Activated naive CD8-positive, alpha-beta T cell treated with anti-CD3 and anti-CD28 coated beads, Interleukin-2, amount 50 U/mL, for 24 hours (primary cell): ENCODE measurements at places on chromosomes 13 and 19.

- H3K4me3 ChIP-seq, result no peak overlapping the region
- H3K36me3 ChIP-seq, result no peaks in the 10 kb centered on the region
- DNase-seq, result no peak
- H3K27ac ChIP-seq, result no peak overlapping the region
- H3K27me3 ChIP-seq, result peaks cover 3% of the 10 kb centered on the region
Measured at GRCh38 chr19:47805313-47805712, 962 bp upstream of the TPRX1 start.

GRCh38 chr19:21848706-21849105 lies 12.7 kb upstream of the ZNF43 start:
- no peaks in the 10 kb centered on the region for H3K27me3 ChIP-seq
- no peak overlapping the region for H3K4me3 ChIP-seq
- H3K4me1 ChIP-seq, result peaks cover 25% of the 10 kb centered on the region
- H3K36me3 ChIP-seq, result peaks cover 59% of the 10 kb centered on the region

GRCh38 chr13:34816908-34817665 lies 125.0 kb upstream of the NBEA start:
- H3K4me1 ChIP-seq, result no peaks in the 10 kb centered on the region
- no peaks in the 10 kb centered on the region for H3K27me3 ChIP-seq
- no peak overlapping the region for H3K4me3 ChIP-seq
- DNase-seq, result no peak
- H3K36me3 ChIP-seq, result no peaks in the 10 kb centered on the region

- peaks cover 30% of the 10 kb centered on the region for H3K4me1 ChIP-seq
- H3K4me3 ChIP-seq, result no peak overlapping the region
- no peak for DNase-seq
Measured at GRCh38 chr13:33677215-33677614, 140.7 kb upstream of the RFC3 start.

DNA sequence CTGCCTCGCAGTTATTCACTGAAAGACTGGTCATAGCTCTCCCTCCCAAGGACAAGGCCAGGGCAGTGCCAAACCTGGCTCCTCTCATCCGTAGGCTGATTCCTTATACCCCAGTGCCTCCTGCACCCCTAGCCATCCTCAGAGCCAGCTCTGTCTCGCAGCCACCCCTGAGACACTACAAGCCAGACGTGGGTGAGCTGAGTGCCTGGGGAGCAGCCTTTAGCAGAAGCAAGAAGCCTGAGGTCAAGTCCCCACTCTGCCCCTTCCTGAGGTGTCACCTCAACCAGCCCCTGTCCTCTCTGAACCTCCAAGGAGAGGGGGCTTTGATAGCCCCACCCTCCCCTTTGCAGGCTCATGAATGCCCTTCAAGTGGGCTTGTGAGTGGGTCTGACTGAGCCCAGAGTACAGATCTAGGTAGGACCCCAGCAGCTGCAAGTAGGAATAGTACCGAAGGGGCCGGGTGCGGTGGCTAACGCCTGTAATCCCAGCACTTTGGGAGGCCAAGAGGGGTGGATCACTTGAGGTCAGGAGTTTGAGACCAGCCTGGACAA lies 14.8 kb upstream of the AKAP8L start:
- peak overlapping the region; percentile 90 for H3K4me3 ChIP-seq
- peaks cover 28% of the 10 kb centered on the region for H3K4me1 ChIP-seq
- no peak for DNase-seq
- no peaks in the 10 kb centered on the region for H3K27me3 ChIP-seq

DNA sequence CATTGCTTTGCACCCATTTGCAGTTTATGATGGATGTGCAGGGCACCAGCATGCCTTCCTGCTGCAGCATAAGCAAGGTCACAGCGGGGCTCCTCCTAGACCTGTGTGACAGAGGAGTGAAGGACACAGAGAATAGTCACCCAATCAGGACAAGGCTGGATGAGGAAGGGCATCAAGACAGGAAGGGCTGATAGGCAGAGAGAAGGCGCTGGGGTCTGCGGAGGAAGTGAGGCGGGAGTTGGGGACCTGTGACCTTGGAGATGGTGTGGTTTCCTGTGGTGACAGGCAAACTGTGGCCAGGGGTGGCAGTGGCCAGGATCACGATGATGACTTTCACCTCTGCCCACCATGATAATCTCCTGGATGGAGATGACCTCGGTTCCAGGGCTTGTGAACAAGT lies 16.4 kb upstream of the KCTD15 start:
- H3K36me3 ChIP-seq, result no peaks in the 10 kb centered on the region
- peaks cover 29% of the 10 kb centered on the region for H3K27me3 ChIP-seq
- no peak overlapping the region for H3K4me3 ChIP-seq
- H3K27ac ChIP-seq, result no peak overlapping the region

GRCh38 chr19:46990991-46991676 lies 28.5 kb upstream of the NPAS1 start:
- H3K36me3 ChIP-seq, result no peaks in the 10 kb centered on the region
- H3K27ac ChIP-seq, result peak overlapping the region; percentile 5
- peaks cover 10% of the 10 kb centered on the region for H3K4me1 ChIP-seq
- no peaks in the 10 kb centered on the region for H3K27me3 ChIP-seq

DNA sequence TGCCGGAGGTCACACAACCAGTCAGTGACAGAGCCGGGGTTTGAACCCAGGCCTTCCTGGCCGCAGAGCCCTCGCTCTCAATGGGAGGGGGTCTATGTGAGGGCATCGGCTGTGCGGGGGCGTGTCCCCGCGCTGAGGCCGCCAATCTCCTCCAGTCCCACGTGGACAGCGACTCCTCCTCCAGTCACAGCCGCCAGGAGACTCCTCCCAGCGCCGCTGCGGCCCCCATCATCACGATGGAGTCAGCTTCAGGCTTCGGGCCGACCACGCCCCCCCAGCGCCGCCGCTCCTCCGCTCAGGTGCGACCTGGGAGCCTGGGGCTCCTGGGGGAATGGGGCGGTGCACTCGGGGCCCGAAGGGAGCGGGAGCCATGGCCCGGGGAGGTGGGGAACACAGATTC lies 6.0 kb downstream of the SPRED3 start:
- peak overlapping the region; percentile 10 for H3K27ac ChIP-seq
- peak; percentile 82 for DNase-seq
- H3K36me3 ChIP-seq, result peaks cover 1% of the 10 kb centered on the region
- peaks cover 21% of the 10 kb centered on the region for H3K4me1 ChIP-seq
- H3K4me3 ChIP-seq, result peak overlapping the region; percentile 71

- H3K36me3 ChIP-seq, result peaks cover 49% of the 10 kb centered on the region
- no peak overlapping the region for H3K27ac ChIP-seq
- no peaks in the 10 kb centered on the region for H3K27me3 ChIP-seq
- no peak for DNase-seq
- peaks cover 49% of the 10 kb centered on the region for H3K4me1 ChIP-seq
Measured at GRCh38 chr13:29539856-29540255, 55.6 kb downstream of the SLC7A1 start.

- H3K4me3 ChIP-seq, result no peak overlapping the region
- H3K4me1 ChIP-seq, result peaks cover 15% of the 10 kb centered on the region
- H3K27me3 ChIP-seq, result peaks cover 5% of the 10 kb centered on the region
- peak; percentile 65 for DNase-seq
- H3K27ac ChIP-seq, result no peak overlapping the region
- H3K36me3 ChIP-seq, result no peaks in the 10 kb centered on the region
Measured at GRCh38 chr19:40398417-40399131, 8.6 kb upstream of the HIPK4 start.

- no peak overlapping the region for H3K27ac ChIP-seq
- no peak for DNase-seq
- H3K4me3 ChIP-seq, result no peak overlapping the region
- H3K4me1 ChIP-seq, result peaks cover 68% of the 10 kb centered on the region
Measured at GRCh38 chr13:95679722-95680121, 2.8 kb downstream of the DNAJC3 start.

- no peak overlapping the region for H3K27ac ChIP-seq
- no peaks in the 10 kb centered on the region for H3K4me1 ChIP-seq
- DNase-seq, result no peak
- H3K36me3 ChIP-seq, result no peaks in the 10 kb centered on the region
Measured at GRCh38 chr13:105957769-105958438, 577.6 kb downstream of the EFNB2 start.

DNA sequence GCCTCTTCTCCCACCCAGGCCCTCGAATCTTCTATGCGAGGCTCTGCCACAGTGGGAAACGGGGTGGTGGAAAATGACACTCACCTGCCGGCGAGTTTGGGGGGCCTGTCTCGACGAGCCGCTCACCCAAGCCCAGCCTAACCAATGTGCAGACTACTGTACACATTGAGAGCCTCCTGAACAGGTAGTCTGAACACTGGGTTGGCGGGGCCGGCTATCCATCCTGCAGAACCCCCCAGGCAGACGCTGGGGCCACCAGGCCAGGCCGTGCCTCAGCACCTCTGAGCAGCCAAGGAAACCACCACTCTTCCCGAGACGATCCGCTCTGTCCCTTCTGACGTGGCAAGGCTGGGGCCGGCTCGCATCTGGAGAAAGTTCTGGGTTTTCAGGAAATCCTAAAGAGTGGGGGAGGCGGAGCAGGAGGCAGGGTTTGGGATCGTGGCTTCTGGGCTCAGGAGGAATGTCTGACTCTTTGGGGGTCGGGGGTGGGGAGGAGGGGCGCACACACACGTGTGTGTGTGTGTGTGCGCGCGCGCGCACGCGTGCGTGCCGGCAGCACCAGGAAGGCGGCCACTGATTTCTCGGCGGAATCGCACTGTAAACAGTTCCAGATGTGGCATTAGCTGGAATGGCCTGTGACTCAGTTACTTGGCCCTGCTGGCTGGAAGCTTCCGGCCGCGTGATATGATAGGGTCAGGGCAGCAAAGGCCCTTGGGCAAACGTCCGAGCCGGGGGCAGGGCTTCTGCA lies 18.5 kb downstream of the TMED1 start:
- no peaks in the 10 kb centered on the region for H3K27me3 ChIP-seq
- peak overlapping the region; percentile 39 for H3K27ac ChIP-seq
- peaks cover 29% of the 10 kb centered on the region for H3K36me3 ChIP-seq
- H3K4me3 ChIP-seq, result no peak overlapping the region

DNA sequence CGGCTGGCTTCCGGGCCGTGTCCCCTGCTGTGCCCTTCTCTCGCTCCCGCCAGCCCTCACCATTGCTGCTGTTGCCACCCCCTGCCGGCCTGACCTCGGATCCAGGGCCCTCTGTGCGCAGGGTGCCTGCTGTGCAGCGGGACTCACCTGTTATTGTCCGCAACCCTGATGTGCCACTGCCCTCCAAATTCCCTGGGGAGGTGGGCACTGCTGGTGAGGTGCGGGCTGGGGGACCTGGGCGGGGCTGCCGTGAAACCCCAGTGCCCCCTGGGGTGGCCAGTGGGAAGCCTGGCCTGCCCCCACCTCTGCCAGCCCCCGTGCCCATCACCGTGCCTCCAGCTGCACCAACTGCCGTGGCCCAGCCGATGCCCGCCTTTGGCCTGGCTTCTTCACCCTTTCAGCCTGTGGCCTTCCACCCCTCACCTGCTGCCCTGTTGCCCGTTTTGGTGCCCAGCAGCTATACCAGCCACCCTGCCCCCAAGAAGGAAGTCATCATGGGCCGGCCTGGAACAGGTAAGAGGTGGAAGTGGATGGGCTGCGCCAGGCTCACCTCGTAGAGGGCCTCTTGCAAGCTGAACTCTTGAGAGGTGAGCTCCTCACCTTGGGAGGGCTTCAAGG lies 5.1 kb downstream of the CIC start:
- H3K27me3 ChIP-seq, result no peaks in the 10 kb centered on the region
- H3K36me3 ChIP-seq, result peaks cover 7% of the 10 kb centered on the region
- H3K4me3 ChIP-seq, result no peak overlapping the region
- no peak overlapping the region for H3K27ac ChIP-seq
- H3K4me1 ChIP-seq, result peaks cover 61% of the 10 kb centered on the region
- no peak for DNase-seq

DNA sequence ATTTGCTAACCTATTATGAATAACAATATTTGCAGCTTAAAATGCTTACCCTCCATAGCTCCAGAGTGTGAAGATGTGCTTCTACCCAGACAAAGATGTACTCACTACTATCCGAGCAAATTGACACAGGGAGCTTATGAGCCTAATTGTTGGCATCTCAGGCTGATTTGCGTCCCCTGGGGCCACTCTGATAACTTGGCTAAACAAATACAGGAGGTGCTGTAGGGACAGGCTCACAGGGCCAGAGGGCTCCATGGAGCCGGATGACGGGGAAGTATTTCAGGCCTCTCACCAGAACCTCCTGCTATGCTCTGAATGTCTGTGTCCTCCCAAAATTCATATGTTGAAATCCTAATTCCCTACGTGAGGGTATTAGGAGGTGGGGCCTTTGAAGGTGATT lies 26.7 kb upstream of the C19orf12 start:
- H3K4me3 ChIP-seq, result no peak overlapping the region
- H3K27me3 ChIP-seq, result no peaks in the 10 kb centered on the region
- H3K4me1 ChIP-seq, result no peaks in the 10 kb centered on the region
- no peak overlapping the region for H3K27ac ChIP-seq
- no peaks in the 10 kb centered on the region for H3K36me3 ChIP-seq

- no peaks in the 10 kb centered on the region for H3K4me1 ChIP-seq
- no peak for DNase-seq
- H3K4me3 ChIP-seq, result no peak overlapping the region
- no peaks in the 10 kb centered on the region for H3K36me3 ChIP-seq
Measured at GRCh38 chr13:97540696-97541095, 106.7 kb downstream of the RAP2A start.

GRCh38 chr13:42623916-42624315 lies 50.0 kb downstream of the TNFSF11 start:
- no peaks in the 10 kb centered on the region for H3K36me3 ChIP-seq
- no peak overlapping the region for H3K4me3 ChIP-seq
- no peak overlapping the region for H3K27ac ChIP-seq
- no peaks in the 10 kb centered on the region for H3K4me1 ChIP-seq
- no peak for DNase-seq

GRCh38 chr19:3801412-3802096 lies 15.4 kb upstream of the MATK start:
- H3K4me3 ChIP-seq, result peak overlapping the region; percentile 45
- peaks cover 8% of the 10 kb centered on the region for H3K36me3 ChIP-seq
- no peak overlapping the region for H3K27ac ChIP-seq
- H3K27me3 ChIP-seq, result peaks cover 8% of the 10 kb centered on the region
- H3K4me1 ChIP-seq, result peaks cover 34% of the 10 kb centered on the region
- peak; percentile 66 for DNase-seq

DNA sequence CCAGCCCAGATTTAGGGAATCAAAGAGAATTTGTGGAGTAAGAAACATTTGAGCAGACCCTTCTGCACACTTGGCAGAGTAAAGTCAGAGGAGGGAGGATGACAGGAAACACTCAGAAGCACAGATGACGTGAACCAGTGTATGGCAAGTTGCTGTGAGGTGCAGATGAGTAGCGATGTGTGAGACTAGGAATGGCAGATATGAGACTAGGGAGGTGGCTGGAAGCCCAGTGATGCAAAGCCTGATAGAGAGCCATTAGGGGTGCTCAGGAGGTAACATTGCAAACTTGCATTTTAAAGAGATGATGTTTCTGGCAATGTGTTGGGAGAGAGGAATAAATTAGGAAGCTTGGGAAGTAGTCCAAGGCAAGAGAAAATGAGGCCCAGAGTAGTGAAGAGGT lies 44.0 kb downstream of the PCDH17 start:
- H3K27me3 ChIP-seq, result no peaks in the 10 kb centered on the region
- DNase-seq, result no peak
- no peak overlapping the region for H3K4me3 ChIP-seq
- no peak overlapping the region for H3K27ac ChIP-seq
- no peaks in the 10 kb centered on the region for H3K36me3 ChIP-seq

GRCh38 chr13:20349564-20350381 lies 117.7 kb upstream of the GJB6 start:
- no peaks in the 10 kb centered on the region for H3K36me3 ChIP-seq
- H3K27ac ChIP-seq, result no peak overlapping the region
- DNase-seq, result no peak
